Hindlimb muscle (tissue), 1 donor: ENCODE measurements at places on chromosomes 1 and 21.

DNA sequence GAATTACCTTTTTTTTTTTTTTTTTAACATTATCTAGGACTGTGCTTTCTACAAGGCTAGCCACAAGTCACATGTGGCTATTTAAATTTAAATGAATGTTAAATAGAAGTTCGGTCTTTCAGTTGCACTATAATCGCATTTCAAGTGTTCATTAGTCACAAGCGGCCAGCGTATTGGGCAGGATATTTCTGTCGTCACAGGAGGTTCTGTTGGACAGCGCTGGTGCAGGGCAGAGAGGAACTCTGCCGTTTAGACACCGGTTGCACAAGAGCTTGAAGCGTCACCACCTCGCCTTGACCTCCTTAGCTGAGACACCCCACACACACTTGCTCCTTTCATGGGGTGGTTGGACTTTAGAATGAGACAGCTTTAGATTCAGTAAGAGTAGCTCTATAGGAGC lies 64.1 kb downstream of the BACE2 start:
- DNase-seq, result no peak

DNA sequence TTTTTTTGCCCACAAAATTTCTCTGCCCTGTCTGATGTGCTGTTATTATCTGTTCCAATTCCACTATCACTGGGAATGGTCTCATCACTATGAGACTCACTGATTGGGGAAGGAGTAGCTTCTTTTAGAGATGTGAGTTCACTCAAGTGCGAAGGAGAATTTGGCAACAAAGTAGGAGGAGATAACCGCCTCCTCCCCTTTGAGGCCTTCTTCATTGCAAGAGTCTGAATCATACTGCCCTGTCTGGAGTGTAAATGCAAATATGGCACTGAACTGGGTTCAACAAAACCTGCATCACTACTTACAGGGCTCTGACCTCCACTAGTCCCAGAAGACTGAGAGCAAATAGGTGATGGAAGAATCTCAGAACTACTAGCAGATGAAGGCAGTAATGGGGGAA lies 83.4 kb downstream of the ASH1L start:
- DNase-seq, result no peak

GRCh38 chr1:33331444-33332356 lies 10.8 kb upstream of the A3GALT2 start:
- no peak for DNase-seq

DNA sequence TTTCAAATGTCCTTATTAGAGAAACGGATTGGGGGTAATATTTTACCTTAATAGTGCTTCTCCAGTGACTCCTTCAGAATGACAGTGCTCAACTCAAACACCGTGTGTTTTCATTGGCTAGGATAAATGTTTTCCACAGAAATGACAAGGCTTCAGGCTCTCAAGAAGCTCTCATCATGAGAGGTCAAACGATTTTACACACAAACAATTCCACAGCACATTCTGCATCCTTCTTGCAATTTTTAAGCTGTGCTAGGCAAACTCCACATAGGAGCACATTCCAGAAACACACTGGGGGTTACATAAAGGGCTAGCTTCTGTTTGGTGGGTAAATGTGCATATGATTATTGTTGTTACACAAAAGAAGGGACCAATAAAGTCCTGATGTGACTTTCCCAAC lies 75.5 kb upstream of the IPO9 start:
- DNase-seq, result no peak

DNA sequence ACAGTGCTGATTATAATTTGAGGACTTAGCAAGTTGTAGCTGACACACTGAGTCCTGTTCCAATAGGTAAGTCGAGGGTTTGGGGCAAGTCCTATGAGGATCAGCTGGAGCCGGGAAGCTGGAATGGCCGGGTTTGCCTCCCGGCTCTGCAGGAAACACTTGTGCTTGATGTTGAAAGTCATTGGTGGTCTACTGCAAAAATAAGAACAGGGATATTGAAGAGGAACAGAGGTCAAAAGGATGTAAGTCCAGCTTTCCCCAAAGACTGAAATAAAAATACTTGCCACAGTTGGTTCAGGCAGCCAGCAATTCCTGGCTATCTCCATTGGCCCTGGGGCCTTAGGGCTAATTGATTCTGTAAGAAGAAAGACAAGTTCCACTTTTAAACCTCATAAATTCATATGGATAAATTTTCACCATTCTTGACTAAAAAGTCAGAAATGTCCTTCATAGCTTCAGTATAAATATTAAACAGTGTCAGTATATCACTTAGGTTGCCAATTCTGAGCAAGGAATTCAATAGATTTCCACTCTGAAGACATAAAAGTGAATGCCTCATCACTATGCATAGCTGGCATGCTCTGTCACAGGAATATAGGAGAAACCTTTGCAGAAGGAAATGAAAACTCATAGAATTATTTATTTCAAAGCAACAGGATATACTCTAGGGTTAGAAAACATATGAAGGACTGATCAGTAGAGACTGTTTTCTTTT lies 165.2 kb downstream of the AK5 start:
- no peak for DNase-seq

DNA sequence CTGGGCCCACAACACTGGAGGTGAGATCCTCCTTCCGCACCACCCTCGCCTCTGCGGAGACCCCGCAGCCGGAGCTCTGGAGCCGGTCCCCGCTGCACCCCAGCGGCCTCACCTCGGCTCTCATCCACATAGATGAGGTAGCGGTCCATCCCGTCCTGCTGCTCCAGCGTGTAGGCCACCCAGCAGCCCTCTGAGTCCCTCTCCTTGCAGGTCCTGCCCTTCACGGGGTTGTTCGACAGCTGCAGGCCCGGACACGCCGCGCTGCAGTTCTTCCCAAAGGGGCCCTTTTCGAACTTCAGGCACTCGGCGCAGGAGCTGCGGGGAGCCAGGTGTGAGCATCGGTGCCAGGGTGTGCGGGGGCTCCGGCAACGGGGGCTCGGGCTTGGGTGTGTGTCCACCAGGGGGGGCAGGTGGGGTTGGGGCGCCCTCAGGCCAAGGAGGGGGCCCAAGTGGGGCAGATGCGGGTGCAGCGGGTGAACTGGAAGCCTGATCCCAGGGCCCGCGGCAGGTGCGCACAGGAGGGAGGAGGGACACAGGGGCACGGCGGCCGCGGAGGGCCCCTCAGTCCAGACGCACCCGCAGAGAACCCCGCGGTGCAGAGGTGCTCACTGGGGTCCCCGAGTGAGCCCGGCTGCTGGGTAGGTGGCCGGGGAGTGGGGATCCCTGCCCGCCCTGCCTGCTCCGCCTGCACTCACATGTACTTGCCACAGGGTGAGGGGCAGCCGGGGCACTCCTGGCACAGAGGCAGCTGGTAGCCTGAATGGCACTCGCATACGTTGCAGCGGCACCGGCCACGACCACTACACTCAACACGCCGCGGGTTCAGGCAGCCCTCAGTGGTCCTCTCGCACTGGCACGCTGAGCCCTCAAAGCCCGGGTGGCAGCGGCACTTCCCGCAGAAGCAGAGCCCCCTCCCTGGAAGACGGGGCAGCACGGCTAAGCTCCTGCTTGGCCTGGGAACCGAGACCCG lies 15.4 kb upstream of the PTTG1IP start:
- DNase-seq, result no peak

- no peak for DNase-seq
These were observed 38.9 kb downstream of the WARS2 start for GRCh38 chr1:119101563-119101962.

DNA sequence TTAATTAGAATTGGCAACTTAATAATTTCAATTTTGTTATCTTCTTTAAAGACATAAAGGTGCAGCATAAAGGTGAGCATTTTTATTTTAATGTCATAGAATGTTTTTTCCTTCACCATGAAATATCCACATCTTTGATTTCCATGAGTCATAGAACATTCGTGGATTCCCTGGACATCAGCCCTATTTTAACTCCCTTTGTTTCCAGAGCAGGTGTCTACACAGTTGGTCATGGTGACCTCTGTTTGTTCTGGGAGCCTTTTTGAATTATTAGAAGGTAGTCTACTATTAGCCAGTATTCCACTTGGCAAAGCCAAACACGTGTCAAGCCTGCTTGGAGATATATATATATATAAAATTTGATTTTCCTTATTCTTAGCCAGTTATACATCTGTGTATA lies 572.9 kb downstream of the LTN1 start:
- no peak for DNase-seq

- no peak for DNase-seq
These were observed 15.0 kb upstream of the S100B start for GRCh38 chr21:46619846-46620245.

DNA sequence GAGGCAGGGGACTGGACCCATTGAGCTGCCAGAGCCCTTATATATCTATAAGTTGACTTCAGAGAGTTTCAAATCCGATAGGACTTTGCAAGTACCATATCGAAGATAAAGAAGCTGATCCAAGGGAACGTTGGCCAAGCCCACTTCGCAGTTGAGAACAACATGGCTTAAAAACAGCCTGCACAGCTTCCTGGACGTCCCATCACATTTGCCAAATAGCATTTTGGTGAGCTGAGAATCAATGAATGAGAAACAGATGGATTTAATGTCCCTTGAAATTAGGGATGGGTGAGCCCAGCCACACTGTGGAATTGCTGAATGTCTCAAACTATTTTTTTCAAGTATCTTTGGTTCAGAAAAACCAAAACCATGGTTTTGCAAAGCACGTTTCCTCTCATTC lies 64.8 kb downstream of the KCNJ15 start:
- no peak for DNase-seq

DNA sequence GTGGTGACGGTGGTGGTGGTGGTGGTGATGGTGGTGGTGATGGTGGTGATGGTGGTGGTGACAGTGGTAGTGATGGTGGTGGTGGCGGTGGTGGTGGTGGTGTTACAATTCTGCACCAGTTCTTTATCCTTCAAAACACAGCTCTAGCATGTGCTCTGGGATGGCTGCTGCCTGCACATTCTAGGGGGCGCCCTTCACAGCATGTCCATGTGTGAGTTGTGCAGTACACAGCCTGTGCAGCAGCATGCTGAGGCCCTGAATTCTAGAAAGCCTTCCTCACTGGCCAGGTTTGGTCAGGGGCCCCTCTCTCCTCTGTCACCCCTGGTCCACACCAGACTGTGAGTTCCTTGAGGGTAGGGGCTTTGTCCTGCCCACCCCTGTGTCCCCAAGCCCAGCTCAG lies 67.7 kb downstream of the MATN1 start:
- no peak for DNase-seq

DNA sequence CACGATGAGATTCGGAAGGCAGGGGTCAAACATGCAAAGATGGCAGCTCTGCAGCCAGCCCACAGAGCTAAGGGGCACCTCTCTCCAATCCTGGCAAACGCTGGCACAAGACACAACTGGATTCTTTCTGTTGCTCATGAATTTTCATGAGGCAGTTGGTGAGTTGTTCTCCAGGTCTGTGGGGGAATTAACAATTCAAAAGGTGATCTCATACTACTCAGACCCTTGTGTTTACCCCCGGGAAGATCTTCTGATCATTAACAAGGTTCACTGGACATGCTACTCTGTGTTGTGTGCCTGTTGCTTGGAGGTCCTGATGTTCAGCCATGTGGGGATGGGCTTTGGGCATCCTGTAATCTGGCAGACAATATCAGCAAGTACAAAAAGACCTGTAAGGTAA lies 128.9 kb downstream of the HHAT start:
- no peak for DNase-seq

- no peak for DNase-seq
These were observed 119.2 kb downstream of the FOXD2 start for GRCh38 chr1:47557066-47557465.

DNA sequence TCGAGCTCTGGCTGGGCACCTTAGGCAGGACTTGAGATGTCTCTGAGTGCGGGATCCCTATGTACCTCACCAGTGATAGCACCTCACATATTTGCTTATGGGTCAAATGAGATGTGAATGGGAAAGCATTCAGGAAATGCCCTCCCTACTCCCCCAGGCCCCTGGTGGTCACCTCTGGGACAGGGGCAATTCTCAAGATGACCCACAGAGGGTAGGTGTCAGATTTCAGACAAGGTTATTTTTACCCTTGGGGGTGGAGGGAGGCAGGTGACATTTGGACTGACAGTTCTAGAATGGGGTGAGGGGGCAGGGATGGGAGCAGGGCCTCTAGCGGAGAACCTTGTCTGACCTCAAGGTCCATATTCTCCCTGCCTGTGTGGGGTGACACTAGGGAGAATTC lies 27.1 kb downstream of the ACOT11 start:
- DNase-seq, result no peak

DNA sequence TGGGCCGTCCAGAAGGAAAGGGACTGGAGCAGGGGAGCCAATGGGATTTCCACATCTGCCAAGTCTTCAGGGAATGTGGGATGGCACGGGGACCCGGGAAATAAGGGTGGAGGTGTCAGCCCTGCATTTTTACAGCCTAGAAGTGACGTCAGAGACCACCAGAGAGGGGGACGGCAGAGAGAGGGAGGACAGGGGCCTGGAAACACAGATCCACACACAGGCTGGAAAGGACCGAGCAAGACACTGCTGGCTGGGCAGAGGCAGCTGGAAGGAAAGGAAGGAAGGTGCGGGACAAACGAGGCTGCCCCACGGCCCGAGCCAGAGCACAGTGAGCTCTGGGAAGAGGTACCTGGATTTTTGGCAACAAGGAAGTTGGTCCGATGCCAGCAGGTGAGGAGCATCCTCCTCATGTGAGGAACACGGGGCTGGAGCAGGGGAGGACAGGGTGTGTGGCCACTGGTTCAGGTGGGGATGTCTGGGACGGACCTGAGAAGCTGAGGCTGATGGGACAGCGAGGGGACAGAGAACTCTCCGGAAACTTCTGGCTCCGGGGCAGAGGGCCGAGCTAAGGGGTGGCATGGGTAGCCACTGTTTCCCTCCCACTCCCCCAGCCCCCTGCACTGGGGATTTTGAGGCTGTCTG lies 138.3 kb downstream of the PGBD5 start:
- DNase-seq, result no peak

DNA sequence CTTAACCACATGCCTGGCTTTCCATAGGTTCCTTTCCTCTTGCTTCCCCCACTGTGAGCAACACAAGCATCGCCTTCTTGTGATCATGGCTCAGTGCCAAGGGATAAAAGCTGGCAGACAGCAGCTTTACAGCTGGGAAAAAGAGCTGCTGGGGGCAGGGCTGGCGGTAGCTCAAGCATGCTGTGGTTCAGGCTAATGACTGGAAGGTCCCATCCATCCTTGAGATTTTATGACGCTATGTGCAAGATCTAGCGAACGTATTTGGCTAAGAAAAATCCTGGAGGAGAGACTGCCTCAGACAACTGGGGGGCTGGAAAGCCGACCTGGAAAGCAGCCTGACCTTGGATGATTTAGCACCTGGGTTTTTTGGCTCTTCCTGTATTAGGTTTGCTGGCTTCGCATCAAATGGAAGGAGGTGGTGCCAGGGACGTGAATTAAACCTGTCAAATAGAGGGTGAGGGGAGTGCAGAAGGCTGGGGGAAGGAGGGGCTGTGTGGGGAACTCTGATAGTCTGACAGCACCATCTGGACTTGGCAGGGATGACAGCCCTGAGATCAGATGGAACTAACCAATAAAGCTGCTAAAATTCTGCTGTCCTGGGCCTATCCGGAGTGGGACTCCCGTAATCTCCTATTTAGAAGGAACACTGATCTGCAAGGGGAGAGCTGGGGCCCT lies 34.8 kb downstream of the ZMYND12 start:
- DNase-seq, result peak; percentile 87
